Cerebellum (tissue), 4 donors: ENCODE measurements at places on chromosomes 1 and 21. TPM values are rescaled to one million over a fixed set of nuclear protein-coding genes. Genes with fewer than 3 reads are reported as not detected.

KIAA1614 gene
- 8.2 TPM for total RNA-seq

- no peak for DNase-seq
Measured at GRCh38 chr1:206075786-206076755, 23.1 kb downstream of the RHEX start.

GRCh38 chr1:218266356-218266755 is 18.7 kb upstream of the RRP15 start:
- DNase-seq = no peak

DNA sequence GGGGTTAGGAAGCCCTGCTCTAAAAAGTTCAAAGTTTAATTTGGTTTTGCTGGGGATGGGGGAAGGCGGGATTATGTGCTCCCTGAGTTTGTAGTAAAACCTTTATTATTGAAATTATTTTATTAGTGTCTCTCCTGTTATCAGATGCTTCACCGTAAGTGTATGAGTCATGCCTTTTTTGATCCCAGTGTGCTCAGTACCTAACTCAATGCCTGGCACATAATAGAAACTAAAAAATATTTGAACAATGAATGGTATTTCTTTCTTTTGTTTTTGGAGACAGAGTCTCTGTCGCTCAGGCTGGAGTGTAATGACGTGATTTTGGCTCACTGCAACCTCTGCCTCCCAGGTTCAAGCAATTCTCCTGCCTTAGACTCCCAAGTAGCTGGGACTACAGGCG is 6.4 kb downstream of the SNRPE start:
- DNase-seq = no peak

CEP350 gene
- 70.0 TPM for total RNA-seq

- DNase-seq = no peak
Measured at GRCh38 chr1:95035536-95035935, 37.2 kb downstream of the ALG14 start.

GRCh38 chr1:14955402-14955801 is 198.1 kb upstream of the TMEM51 start:
- DNase-seq = no peak

PTPN7 gene
- total RNA-seq = 0.09 TPM

RGS1 gene
- total RNA-seq = 14.8 TPM

GRCh38 chr1:16231331-16232315 is 5.4 kb downstream of the CPLANE2 start:
- DNase-seq = no peak

DNA sequence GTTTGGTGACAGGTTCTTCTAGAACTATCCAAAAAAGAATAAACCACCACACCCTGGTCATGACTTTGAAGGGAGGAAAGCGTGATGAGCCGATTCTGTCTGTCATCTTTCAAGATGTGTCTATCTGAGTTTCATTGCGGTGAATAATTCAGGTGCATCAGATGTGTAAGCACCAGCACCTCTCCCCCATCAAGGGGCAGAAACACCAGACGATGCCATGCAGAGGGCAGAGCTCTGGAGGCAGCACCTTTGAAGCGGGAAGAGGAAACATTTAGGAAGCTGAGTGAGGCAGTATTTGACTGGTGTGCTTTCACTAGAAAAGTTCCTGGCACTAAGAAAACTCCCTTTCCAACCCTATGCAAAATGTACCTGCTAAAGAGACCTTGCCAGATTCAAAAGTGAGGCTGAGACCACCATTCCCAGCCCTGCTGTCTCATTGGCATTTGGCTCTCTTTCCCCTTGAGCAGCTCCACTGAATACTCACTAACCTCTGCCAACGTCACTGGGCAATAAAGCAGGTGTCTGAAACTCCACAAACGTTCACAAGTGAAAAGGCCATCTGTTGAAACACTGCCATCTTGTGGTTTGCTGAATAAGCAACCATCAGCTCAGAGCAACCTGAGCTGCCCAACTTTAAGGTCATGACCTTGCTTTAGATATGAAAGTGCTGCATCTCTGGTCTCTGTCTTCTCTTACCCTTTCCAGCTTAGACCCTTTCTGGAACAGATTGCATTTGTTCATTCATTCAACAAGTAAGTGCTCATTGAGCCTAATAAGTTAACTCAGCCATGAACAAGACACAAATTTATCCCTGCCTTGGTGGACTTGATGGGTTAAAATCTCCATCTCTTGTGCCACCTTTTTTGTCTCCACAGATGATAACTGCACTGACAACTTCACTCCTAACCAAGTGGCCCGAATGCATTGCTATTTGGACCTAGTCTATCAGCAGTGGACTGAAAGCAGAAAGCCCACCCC is 228.6 kb downstream of the PAPPA2 start:
- DNase-seq = peak; percentile 42

GRCh38 chr1:24739241-24739640 is 6.0 kb upstream of the CLIC4 start:
- DNase-seq = no peak

OXCT2 gene
- total RNA-seq = 1.00 TPM

C1orf105 gene
- total RNA-seq = not detected

DNA sequence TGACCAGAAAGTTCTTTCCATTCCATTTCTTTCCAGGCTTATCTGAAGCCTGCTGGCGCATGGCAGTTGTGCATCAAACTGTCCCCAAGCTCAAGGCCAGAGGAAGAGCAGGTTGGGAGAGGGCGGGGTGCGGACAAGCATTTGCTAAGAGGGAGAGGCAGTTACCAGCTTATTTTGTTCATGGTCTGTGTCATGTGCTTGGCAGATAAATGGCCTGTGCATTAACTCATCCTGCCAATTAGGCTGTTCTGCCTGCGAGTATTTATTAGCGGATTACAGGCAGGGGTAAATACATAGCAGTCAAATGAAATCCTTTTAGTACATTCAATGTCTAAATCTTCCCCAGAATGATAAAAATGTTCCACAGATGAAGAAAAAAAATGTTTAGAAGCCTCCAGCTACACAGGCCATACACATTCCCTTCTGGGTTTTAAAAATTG is 48.9 kb upstream of the B3GALNT2 start:
- DNase-seq = no peak

HES4 gene
- total RNA-seq = 14.9 TPM

GRCh38 chr1:223712194-223712849 is at the start of gene CAPN2:
Gene CAPN2 (plus strand): TSS chr1:223712539. CDS start chr1:223712641, 102 bp downstream.
- DNase-seq = peak; percentile 84

SLC16A4 gene
- total RNA-seq = 20.8 TPM

DNA sequence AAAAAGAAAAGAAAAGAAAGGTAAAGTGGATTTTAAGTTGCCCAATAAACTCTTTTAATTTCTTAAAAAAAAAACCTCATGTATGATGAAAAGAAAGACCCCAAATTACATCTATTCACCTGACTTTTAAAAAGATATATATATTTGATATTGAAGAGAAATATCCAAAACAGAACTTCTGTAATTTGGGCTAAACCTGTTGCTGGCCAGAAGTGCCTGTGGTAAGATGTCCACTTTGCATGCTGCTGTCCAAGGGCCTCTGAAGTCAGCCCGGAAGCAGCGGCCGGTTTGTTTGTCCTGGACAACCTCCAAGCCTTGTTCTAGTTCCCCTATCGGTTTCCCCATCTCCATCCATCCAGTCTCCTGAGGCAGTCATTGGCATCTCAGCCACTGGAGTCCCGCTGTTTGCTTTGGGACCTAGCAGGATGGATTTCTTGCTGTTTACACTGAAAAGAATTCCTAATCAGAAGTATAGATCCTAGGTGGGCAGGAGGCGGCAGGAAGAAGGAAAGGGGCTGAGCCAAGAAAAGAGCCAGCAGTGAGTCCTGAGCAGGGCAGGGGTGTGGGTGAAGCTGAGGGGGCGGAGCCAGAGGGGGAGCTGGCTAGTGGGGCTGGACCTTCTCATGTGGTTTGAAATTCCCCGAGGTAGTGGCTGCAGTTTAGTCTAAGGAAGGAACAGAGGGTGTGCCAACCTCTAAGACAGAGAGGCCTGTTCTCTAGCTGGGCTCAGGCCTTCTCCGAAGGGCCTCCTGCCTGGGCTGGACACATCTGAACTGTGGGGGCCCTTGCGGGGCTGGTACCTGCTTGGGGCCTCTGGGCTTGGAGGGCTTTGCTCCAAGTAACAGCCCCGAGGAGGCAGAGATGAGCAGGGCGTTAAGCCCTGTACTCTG is 3.3 kb downstream of the NCMAP start:
- no peak for DNase-seq

VASH2 gene
- 52.3 TPM for total RNA-seq

DNA sequence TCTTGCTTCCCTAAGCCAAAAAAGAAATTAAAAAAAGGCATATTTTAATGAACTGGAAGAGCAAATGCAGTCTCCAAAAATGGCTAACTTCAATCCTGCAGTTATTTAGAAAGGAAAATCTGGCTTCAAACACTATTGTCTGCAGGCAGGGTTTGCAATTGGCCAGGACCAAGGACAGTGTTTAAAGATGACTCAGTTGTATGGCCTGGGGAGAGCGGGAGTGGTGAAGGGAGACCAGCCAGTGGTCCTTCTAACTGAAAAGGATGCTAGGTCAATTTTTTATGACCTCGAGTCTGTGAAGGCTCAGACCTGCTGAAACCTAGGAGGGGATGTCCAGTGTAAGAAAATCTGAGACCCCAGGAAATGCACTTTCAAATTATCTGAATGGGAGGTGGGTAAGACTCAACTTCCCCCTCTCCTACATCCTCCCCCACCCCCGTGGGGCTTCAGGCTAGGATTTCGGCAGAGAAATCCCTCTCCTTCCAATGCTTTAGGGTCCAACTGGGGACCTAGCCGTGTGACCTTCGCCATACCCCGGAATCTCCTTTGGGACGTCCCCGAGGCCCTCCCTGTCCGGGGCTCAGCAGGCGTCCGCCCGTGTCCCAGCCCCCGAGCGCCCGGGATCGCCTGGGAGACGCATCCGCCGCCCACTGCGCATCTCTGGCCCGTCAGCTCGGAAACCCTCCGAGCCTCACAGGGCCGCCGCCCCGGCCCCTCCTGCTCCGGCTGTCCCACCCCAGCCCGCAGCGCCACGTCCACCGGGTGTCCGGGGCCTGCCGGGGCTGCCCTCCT is 602 bp upstream of the RIMKLA start:
- DNase-seq = peak; percentile 30

DNA sequence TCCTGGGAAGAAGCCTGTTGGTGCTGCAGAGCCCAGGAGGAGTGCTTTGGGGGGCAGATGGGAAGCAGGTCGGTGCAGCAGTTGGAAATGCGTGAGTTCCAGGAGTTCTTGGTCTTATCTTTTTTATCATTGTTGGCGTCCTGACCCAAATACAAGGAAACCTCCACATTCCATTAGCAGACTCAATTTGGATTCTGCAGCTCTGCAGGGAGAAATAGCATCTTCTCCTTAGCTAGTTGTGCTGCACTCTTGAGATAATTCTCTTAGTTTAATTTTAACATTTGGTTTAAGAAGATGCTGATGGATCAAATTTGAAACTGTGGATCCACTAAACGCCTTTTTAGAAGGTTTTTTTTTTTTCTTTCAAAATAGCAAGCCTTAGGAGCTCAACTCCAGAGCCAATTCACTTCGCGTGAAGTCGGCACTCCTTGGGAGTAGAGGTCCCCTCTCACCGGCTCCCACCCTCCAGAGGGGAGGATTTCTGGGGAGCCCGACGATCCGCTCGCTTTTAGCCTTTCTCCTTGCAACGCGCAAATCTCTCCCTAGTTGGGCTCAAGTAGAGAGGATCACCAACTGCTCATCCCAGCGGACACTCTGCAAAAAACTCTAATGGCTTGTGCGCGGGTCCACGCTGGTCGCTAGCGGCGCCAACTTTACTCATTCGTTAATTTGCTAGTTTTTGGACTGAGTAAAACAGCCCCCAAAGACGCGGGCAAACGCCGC is 1.3 kb downstream of the PLD5 start:
- DNase-seq = peak; percentile 23

GRCh38 chr1:9593492-9594465 is 5.1 kb downstream of the TMEM201 start:
- no peak for DNase-seq

DNA sequence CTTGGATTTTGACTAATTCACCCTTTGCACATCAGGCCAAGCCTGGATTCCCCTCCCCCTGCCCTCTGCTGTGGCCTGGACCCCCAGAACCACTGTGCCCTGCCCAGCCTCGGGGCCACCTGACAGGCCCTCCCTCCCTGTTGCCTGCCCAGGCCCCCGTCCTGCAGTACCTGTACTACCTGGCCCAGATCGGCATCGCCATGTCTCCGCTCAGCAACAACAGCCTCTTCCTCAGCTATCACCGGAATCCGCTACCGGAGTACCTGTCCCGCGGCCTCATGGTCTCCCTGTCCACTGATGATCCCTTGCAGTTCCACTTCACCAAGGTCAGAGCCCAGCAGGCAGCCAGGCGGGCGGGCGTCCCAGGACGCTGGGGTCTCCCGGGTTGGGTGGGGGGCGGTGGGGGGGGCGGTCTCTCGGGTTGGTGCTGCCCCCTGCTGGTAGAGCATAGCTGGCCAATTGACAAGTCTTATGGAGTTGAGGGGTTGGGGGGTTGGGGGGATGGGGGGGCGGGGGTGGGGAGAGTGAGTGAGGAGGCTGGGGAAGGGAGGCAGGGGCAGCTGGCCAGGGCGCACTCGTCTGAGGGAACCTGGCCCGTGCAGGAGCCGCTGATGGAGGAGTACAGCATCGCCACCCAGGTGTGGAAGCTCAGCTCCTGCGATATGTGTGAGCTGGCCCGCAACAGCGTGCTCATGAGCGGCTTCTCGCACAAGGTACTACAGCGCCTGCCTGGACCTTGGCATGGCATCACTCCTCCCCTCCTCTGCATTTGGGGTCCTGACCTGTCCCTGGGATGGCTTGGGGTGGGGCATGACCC is 10.7 kb downstream of the AMPD2 start:
- DNase-seq = no peak

- no peak for DNase-seq
Measured at GRCh38 chr1:119266386-119266785, 102.2 kb upstream of the HAO2 start.

RGS7 gene
- total RNA-seq = 12.5 TPM

ACBD3 gene
- 32.2 TPM for total RNA-seq

OSCP1 gene
- 17.1 TPM for total RNA-seq

UBE2U gene
- total RNA-seq = not detected

- peak; percentile 29 for DNase-seq
Measured at GRCh38 chr1:84505493-84506001, 639 bp upstream of the SPATA1 start.

DNA sequence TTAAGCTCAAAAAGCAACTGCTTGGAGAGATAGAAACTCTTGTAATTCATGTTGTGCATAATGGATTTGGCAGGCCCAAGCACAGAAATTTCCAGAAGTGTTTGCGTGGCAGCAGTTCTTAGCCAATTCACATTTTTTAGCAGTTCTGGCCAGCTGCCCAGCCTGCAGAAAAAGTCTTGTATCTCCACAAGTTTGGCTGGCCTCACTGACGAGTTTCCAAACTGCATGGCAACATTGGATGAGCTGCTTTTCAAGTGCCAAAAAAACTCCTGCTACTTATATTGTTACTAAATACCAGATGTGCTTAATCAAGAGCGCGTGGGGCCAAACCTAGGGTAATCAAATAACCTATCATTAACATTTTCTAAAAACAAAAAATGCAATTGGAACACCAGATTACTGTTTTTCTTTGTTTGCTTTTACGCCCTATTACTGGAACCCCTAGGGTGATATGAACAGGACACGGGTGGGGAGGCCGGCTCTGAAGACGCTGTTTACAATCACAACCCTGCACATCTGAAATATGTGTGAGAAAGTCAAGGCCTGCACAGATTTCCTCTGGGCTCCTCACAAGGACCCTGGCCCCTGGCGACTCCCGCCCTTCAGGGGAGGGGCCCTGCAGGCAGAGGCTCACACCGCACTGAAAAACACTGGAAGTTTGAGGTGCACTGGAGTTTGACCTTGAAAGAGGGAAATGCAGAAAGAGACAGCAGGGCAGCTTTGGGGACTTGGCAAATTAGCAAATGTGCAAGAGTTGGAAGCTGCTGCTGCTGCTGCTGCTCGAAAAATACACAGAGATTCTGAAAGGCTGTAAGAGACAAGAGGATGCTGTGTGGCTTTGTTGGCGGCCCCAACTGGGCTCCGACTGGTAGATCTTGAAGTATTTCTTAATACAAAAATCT is 55.2 kb upstream of the TARBP1 start:
- no peak for DNase-seq

MYCL gene
- 11.4 TPM for total RNA-seq

GRCh38 chr1:89273324-89273778 is 691 bp upstream of the GBP5 start:
- no peak for DNase-seq
